NCI-H1930 (cell line): ENCODE measurements at places on chromosomes 11 and 22.

DNA sequence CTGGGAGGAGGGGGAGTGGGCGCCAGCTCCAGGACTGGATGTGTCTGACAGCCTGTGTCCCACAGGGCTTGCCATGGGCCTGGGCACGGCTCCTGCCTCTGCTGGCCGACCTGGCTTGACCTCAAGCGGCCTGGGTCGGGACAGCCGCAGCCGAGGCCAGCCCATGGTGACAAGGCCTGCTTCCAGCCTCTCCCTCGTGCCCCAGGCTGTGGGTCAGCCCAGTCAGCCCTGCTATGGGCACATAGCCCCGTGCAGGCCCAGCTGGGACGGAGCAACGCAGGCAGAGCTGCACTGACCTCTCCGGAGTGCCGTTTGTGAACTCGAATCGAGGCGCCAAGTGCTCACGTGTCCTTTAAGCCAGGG, 17.9 kb downstream of the OSBPL5 start:
- no peak for DNase-seq

- no peak for DNase-seq
Observed at GRCh38 chr11:74135127-74135840, 35.5 kb downstream of the C2CD3 start.

DNA sequence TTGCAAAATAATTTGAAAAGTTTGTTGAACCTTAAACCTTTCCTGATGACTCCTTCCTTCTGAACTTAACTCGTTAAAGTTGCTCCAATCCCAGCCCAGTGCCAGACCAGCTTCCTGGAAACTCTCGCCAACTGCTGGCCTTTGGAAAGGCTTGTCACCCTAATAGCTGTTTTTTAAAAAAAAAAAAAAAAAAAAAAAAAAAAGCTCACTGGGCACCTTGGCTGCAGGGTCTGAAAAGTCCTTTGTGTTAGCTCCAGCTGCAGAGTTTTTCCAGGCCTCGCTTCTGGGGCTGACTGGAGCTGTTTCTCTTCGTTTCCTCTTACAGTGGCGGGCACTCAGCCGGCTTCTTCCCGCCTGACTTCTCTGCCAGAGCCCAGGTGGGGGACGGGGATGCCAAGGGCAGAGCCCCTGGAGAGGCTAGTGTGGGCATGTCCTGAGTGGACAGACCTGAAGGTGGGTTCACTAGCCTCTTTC, 25.1 kb downstream of the KCNQ1OT1 start:
- DNase-seq: no peak

GRCh38 chr11:110323786-110324185, 27.4 kb upstream of the RDX start:
- DNase-seq: no peak

DNA sequence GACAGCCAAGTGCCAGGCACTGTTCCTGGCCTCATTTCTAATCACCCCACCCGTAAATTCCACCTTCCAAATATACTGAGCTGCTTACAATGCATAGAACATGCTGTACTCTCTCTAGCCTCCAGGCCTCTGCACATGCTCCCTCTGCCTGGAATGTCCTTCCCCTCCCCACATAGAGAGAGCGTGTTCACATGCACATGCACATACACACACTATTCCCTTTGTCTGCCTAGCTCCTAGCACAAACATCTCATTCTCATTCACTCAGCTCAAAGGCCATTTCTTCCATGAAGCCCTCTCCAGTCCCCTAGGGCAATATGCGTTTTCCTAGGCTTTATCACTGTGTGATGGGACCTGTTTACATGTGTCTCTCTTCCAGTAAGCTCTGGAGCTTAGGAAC, 144.6 kb downstream of the WT1 start:
- DNase-seq: no peak

DNA sequence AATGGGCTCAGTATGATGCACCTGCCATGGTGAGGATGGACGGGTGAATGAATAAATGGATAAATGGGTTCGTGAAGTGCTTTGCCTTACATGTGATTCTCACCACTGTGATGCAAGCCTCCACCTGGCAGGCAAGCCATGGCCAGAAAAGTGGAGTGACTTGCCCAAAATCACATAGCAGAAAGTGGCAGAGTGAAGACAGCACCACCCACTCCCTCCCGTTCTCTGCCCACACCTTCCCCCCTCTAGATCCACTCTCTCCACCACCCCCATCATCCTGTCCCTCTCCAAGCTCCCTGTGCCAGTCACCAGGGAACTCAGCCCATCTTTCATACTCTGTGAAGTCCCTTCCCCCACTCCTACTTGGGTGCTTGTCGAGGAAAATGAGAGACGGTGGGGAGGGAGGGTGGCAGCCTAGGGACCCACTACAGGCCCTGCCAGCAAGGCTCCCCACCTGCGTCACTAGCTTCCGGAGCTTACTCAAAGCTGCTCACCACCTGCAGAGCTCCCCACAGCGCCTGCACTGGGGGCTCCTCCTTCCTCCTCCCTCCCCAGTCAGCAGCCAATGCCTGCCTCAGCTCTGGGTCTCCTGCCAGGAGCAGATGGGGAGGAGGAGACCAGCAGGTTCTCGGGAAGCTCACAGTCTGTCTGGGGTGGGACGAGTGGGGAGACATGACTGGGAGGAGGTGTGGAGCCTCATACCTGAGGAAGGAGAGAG, 82.3 kb downstream of the PDE2A start:
- no peak for DNase-seq

DNA sequence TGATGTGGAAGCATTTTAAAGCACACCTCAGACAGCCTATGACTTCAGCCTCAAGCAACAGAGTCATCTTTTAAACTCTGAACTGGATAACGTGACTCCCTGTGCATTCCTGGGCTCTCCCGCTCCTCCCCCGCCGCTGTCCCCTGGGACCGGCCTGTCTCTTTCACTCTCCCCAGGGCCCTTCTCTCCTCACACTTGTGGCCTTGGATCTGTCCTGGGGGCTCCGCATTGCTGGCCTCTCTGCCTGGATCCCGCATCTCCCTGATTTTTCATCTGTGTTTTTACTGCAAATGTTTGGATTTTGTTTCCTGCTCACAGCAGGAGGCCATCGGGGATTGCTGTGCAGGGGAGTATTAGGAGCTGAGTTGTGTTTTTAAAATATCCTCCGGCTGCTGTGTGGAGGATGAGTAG, 15.4 kb downstream of the C11orf24 start:
- no peak for DNase-seq

DNA sequence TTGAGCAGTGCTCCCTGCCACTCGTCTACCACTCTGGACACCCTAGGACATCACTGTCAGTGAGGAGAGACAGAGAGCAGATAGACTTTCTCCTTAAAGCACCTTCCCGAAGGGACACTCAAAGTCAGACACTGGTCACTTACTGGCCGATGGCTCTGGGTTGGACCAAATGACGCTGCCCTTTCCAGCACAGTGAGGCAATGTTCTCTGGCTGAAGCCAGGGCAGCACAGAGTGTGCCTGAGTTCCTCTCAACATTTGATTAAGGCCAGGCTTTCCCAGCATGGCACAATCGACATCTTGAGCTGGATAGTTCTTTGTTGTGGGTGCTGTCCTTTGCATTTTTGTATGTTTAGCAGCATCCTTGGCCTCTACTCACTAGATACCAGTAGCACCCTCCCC, 206.2 kb downstream of the CSNK2A3 start:
- DNase-seq: no peak

DNA sequence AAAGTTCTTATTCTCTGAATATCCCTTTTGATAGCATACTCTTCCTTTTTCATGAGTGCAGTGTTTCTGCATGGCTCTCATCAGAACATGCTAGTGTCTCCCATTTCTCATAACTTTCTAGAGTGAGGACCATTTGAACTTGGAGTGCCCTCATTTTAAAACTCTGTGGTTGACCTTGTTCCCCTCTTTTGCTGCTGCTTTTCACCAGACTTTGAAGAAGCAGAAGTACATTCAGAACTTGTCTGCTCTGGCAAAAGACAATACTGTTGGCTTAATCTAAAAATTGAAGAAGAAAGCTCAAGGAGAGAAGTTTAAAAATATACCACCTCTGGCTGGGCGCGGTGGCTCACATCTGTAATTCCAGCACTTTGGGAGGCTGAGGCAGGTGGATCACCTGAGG, 35.0 kb downstream of the PPARA start:
- DNase-seq: no peak

GRCh38 chr22:47606426-47606825, 844.0 kb downstream of the TBC1D22A start:
- DNase-seq: no peak

DNA sequence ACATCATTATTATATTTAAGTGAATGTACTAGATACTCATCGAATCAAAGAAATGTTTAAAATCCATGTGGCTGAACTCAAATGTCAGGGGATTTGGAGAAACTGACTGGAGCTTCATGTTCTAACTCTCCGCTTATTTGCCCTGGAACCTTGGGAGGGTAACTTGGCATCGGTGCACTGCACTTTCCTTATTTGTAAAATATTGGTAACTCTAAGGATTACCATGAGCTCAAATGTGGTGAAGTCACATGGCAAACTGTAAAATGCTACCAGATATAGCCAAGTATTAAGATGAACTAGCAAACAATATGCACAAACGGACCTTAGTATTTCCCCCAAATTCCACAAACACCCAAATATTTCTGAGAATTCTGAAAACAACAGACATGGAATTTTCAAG, 75.6 kb downstream of the ETS1 start:
- no peak for DNase-seq

- peak; percentile 66 for DNase-seq
Observed at GRCh38 chr11:127003260-127003981, 2.9 kb upstream of the KIRREL3 start.

GRCh38 chr22:23816156-23816976, 22.4 kb downstream of the DERL3 start:
- no peak for DNase-seq

GRCh38 chr11:1793081-1793480, 29.4 kb upstream of the CTSD start:
- no peak for DNase-seq

DNA sequence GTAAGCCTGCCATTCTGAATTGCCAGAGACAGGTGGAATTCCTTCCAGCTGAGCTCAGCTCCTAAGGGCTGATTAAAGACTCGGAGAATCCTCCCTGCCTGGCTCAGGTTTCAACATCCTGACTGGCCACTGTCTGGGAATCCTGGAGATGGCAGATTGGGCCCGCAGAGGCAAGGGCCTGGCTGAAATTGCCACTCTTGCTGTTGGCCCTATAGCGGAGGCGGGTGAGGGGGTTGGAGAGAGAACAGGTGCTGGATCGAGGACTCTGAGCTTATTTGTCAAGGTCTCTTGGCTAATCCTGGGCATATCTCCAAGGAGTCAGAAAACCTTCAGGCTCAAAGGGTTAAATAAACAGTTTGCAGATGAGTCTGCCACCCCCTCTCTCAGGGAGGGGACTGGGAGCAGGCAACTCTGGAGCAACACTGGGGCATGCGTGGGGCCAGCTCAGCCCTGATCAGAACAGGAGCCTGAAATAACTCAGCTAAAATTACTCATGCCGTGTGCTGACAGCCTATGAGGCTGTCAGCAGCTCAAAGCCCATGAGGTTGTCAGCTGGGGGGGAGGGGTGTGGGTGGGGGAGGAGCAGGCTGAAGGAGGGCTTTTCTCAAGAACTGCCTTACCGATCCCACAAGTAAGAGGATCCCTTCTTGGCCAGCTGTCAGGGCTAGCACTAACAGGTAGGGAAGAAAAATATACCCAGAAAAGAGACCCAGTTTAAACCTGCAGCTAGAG, 14.7 kb upstream of the MFRP start:
- no peak for DNase-seq

- DNase-seq: no peak
Observed at GRCh38 chr11:124219126-124219525, 21.8 kb upstream of the OR8G1 start.

- DNase-seq: no peak
Observed at GRCh38 chr11:76808171-76808570, 25.0 kb downstream of the TSKU start.

DNA sequence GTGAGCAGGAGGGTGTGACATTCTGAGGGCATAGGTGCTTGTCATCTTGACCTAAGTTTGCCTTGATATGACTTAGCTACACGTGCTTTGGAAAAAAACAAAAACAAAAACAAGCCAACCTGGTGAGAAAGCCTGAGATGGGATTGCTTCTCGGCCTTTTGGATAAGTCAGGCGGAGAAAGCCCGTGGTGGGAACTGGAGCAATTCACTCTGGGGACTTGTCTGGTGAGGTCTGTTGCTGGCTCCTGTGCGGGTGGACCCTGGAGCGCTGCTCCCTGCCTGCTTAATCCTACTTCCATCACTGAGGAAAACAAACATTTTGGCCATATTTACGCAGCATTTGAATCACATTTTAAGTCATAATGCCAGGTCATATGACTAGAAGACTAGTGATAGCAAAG, 100.3 kb downstream of the SNX19 start:
- no peak for DNase-seq

DNA sequence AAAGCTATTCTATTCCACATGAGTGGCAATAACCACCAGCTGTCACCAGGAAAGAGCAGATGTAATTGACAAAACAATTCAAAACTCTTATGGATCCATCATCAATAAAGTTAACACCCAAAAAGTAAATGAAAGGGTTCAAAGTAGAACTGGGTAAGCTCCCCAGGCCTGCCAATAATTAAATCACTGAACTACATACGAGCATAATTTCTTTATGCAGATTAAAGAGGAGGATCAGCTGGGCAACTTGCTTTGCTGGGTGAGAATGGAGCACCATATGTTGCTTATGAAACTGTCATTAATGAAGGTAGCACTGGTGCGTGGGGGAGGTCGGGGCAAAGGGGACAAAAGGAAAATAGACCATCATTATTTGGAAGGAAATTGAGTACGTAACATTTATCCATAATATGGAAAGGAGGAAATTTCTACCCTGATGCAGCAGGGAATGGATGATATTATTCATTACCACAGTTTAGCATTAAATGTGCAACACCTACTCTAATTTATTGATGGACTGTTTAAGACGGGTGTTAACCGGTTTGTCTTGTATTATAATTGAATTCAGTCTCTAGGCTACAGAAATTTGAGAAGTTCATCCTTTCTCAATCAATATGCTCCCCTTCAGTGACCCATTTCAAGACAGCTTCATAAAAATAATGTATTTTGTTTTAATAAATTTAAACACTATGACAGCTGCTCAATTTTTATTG, 315.9 kb downstream of the CADM1 start:
- no peak for DNase-seq

DNA sequence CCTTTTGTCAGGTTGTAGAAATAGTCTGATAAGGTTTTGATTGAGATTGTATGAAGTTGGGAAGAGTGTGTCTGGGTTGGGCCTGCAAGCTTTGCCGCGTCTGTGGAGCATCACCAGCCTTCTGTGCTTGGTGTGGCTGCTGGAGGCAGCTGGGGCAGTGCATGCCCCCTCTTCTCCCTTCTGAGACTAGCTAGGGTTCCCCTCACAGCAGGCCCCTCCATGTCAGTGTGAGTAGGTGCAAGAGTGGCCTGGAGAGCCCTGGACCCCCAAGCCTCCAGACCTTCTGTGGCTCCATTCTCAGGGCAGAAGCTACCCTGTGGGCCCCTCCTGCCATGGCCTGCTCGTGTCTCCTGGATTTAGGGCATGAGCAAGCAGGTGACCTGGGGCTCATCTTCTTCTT, 914.2 kb downstream of the TBC1D22A start:
- DNase-seq: no peak

GRCh38 chr11:16215352-16215751, 141.0 kb downstream of the SOX6 start:
- DNase-seq: no peak

DNA sequence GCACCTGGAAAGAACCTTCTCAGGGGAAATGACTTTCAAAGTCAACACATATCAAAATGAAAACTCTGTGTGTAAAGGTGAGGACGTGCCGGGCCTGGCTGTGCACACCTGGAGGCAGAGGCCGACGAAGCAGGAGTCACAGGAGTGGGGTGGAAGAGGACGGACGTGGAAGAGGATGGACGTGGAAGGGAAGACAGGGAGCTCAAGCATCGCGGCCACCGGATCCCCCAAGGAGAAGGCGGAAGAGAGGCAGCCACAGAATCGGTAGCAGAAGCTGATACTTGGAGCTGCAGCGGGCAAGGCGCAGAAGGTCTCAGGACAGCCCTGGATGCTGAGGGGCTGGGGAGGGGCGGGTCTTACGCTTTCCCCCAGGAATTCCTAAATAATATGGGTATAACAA, 519.8 kb downstream of the BRD1 start:
- DNase-seq: no peak
